Fibroblast of skin of scalp (primary cell): ENCODE measurements at places on chromosomes 7 and 10.
A peak's percentile ranks its signal among the peaks of the same experiment; 100 is the strongest.

- no peak for DNase-seq
These were observed 559.2 kb downstream of the PTPRN2 start for GRCh38 chr7:158028290-158028941.

GRCh38 chr10:89301721-89302445 lies at the start of gene IFIT2:
IFIT2 (plus strand) TSS chr10:89302046; CDS start chr10:89302124, 78 bp downstream.
- peak; percentile 63 for DNase-seq

GRCh38 chr7:34762764-34763163 lies 104.7 kb downstream of the NPSR1 start:
- DNase-seq: peak; percentile 50

- peak; percentile 21 for DNase-seq
These were observed 595.0 kb downstream of the ARL4A start for GRCh38 chr7:13282377-13282980.

- no peak for DNase-seq
These were observed 40.9 kb downstream of the PPIF start for GRCh38 chr10:79387974-79388850.

DNA sequence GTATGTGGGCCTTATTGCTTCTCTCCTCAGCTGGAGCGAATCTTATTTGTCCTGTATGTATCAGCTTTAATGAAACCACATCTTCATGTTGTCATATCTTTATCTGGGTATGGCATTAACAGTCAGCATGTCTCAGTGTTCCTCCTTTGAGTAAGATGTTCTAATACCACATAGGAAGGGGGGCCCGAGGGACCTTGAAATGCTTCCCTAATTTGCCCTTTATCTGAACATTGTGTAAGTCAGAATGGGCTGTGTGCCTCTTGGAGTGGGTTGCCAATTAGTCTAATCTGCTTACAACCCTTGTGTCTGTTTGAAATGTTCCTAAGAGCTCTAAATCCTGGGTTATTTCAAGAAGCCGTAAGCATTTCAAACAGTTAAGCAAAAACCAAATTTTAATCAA lies 623.8 kb downstream of the SUGCT start:
- no peak for DNase-seq

- no peak for DNase-seq
These were observed 55.5 kb downstream of the VWA2 start for GRCh38 chr10:114294549-114294948.

DNA sequence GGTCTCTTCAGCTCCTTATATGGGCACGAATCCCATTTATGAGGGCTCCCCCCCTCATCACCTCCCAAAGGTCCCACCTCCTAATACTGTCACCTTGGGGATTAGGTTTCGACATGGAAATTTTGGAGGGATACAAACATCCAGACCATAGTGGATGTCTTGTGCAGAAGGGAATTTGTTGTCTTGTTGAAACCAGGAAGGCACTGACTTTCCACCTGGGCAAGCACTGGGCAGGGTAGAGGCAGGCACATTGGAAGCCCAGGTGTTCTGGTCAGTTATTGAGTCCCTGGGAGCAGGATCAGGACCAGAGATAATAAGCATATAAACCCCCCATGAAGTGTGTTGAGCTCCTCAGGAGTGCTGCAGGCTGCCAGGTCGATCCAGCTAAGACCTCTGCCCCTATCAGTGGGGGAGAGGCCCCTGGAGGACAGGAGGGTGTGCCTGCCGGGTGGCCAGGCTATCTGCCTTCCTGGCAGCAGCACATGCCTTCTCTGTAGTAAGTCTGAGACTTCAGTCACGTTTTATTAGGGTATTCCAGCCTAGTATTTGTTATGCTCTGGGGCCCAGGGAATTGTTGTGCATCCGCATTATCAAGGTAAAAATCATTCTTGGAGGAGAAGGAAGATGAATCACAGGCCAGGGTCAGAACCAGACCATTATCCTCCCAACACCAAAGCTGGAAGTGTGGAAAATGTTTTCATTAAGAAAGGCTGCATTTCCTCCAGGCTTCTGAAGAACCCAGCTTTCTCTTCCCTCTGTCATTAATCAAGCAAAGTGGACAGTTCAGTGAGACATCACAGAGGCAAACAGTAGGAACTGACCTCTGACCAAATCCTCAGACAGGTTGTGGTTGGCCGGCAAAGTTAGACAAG lies 503.1 kb downstream of the GRID1 start:
- DNase-seq: no peak
